ENCODE measurements at places on chromosomes 16 and 17.

GRCh38 chr16:10971560-10971961 is 27.2 kb downstream of the CLEC16A start:
- peak; percentile 81 for DNase-seq

DNA sequence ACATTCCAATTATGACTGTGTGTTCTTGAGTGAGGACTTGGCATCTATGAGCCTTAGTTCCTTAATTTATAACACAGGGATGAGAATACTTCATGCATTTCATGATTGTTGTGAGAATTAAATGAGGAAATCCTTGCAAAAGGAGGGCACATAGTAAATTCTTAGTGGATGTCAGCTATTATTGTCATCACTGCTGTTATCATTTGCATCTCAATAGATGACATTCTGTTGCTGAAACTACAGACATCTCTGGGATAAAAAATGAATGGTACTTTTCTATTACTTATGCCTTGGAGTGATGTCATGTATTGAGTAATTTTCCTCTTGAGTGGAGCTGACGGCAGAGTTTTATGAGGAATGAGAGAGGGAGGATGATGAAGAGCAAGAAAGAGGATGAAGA is 184.4 kb upstream of the CDH11 start:
- DNase-seq: no peak

DNA sequence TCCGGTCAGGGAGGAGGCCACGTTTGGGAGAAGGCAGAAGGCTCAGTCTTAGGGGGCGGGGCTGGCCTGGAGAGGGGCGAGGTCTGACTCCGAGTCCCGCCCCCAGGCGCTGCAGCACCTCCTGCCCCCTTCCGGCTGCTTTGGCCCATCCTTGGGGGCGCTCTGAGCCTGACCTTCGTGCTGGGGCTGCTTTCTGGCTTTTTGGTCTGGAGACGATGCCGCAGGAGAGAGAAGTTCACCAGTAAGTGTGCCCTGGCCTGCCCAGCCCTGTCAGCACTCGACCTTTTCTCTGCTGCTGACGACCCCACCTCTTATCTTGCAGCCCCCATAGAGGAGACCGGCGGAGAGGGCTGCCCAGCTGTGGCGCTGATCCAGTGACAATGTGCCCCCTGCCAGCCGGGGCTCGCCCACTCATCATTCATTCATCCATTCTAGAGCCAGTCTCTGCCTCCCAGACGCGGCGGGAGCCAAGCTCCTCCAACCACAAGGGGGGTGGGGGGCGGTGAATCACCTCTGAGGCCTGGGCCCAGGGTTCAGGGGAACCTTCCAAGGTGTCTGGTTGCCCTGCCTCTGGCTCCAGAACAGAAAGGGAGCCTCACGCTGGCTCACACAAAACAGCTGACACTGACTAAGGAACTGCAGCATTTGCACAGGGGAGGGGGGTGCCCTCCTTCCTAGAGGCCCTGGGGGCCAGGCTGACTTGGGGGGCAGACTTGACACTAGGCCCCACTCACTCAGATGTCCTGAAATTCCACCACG is 1.5 kb downstream of the TNFRSF12A start:
- peak; percentile 52 for DNase-seq

DNA sequence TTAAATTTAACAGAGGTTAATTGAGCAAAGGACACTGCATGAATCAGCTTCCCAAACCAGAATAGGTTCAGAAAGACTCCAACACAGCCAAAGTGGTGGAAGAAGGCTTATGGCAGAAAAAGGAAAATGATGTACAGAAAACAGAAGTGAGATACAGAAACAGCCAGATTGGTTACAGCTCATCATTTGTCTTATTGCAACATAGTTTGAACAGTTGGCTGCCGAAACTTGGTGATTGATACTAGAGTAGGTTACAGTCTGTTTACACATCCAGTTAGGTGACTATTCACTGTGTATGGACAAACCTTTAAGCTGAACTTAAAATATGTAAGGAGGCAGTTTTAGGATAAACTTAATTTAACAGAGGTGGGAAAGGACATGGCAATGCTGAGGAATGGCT is 18.3 kb downstream of the TMEM100 start:
- DNase-seq: no peak

- no peak for DNase-seq
Measured at GRCh38 chr17:81556863-81557262, 4.7 kb upstream of the FAAP100 start.

- DNase-seq: no peak
Measured at GRCh38 chr17:31481783-31482081, 90.3 kb downstream of the RAB11FIP4 start.

DNA sequence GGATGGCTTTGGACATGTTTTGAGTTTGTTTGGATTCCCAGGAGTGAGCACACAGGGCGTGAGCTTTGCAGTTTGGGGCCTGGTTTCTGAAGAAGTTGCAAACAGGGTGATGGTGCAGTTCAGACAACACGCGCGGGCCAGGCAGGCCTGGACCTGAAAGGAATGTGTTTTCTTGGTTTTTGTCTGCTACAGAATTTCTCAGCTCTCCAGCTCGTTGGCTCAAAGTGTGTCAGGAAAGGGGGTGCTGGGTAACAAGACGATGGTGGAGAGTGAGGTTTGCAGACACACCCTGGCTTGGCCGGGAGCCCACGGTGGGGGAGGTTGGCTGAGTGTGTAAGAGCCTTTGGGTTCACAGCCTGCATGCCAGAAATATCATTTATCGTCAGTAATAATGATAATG is 82.3 kb downstream of the CMIP start:
- peak; percentile 45 for DNase-seq

DNA sequence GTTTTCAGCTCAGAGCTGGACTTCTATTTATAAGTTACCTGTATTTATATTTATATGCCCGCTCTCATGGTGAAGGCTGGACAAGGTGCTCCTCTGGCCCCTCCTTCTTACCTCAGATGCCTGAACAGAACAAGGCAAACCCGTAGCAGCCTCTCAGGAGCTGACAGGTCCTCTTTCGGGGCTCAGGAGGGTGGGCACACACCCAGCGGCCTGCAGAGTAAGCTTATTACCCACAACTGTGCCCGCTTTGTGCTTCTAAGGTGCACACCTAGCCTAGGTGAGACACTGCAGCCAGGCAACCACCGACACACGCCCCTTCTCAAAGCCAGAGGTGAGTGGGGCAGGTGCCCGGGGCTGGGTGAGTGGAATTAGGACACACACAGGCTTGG is 5.3 kb downstream of the NKIRAS2 start:
- DNase-seq: no peak

DNA sequence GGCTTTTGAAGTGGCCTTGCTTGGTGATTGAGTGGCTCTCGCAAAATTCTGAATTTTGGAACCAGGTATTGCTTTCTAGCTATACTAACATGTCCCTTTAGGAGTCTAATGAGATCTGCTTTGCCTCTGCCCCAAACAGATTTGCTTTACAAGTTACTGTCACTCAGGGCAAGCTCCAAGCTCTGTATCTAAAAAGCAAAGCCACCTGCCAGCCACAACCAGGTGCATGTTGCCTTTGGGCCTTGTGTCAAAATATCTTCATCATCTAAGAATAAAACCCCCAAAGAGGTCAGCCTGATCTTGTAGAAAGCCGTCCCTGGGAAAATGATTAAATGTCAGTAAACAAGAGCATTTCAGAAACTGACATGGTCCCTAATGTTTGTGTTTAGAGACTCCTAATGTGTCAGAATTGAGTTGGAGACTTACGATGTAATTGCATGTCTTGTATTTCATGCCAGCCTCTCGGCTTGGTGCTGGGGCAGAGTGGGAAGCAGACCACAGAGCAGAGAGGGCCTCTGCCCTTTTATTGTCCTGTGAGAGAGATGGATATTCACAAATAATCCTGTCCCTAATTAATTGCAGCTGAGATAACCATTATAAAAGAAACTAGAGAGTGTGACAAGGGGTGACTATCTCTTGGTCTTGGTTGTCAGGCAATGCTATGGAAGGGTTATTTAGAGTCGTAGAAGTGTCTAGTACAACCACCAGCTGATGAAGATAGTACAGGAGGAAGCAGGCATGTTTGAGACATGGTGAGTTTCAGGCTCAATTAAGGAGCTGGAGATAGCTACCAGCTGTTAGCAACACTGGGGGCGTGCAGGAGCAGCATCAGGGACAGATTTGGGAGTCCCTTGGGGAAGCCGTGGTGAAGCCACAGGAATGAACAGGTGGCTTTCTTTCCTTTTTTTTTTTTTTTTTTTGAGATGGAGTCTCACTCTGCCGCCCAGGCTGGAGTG is 90.7 kb downstream of the PITPNC1 start:
- DNase-seq: no peak

DNA sequence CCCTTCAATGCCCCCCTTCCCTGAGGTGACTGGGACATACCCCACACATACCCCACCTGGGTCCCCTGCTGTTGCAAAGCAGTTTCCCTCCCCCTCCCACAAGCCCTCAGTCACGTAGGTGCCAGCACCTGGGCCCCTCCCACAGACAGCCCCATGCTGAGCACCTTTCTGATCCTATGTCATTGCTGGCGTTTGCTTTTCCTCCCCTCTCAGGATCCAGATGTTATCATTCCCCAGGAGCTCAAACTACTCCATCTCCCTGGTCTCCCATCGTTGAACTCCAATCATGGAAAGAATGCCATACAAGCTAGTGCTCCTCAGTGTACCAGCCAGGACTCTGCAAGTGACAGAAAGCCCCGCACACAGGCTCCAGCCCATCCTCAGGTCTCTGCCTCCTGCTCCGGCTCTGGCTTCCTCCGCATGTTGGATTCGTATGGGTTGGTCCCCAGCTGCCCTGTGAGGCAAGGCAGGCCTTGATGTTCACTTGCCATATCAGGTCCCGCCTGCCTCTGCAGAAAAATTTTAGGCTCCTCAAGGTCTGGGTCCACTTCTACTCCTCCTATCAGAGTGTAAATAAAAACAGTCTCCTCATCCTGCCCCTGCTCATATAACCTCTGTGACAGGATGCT is 31.4 kb upstream of the MED9 start:
- DNase-seq: no peak

DNA sequence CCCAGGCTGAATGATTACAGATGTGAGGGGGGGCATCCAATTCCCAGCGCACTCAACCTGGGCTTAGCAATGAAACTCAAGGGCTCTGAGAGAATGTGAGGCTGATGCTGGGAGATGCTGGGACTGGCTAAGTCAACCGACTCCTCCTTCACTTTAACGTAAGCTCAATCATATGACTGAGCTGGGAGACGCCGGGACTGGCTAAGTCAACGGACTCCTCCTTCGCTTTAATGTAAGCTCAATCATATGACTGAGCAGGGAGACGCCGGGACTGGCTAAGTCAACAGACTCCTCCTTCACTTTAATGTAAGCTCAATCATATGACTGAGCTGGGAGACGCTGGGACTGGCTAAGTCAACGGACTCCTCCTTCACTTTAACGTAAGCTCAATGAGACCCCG is 179.4 kb downstream of the VPS53 start:
- DNase-seq: no peak

GRCh38 chr16:28990375-28991040 is 5.7 kb downstream of the LAT start:
- DNase-seq: no peak

DNA sequence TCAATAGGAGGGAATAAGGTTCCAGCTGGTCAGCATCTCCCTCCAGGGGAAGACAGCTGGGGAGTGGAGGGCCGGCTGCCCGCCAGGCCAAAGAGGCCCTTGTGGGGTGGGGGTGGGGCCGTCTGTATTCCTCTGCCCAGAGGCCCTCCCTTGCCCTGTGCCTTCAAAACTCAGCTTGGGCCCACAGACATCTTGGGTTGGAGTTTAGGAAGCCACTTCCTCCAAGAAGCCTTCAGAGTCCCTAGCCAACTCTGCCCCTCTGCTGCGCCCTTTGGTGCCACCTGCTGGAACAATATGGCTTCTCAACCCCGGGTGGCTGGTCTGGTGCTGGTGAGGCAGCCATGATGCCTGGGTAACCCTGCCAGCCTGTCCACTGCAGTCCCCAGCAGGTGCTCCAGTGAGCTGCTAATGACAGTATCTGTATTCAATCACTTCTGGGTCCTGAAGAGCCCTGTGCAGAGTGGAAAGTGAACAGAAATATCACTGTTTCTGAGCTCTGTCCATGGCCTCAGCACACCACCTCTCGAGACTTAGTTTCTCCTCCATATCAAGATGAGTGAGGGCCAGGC is 16.7 kb downstream of the HSD11B2 start:
- no peak for DNase-seq

DNA sequence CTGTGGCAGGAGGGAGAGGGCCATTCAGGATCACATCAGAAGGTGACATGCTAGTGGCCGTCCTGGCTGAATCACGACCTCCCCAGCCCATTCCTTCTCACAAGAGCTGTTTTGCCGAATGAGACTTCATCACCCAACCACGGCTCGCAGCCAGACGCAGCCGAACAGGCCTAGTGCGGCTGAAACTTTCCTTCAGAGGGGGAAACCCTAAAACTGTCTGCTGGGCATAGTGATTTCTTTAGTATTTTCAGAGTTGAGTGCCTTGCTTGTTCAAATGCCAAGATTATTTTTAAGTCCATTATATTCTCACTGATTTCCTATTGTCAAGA is 343.7 kb downstream of the CPPED1 start:
- no peak for DNase-seq

DNA sequence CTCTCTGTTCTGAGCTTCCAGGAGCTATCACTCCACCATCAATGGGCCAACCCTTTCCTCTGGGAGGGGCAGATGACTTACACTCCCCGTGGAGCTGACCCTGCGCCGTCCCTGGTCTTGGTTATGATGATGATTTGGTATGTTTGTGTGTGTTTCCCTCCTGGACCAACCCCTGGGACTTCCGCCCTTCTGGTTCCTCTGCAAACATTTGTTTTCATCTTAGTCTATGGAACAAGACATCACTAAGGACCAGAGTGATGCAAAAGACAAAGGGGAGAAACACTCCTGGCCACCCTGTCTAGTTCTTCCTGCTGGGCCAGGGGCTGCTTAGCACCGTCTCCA is 13.7 kb downstream of the CBX4 start:
- DNase-seq: no peak

GRCh38 chr16:84718-85406 is 6.8 kb downstream of the MPG start:
- no peak for DNase-seq

GRCh38 chr17:62821189-62822079 is 13.3 kb upstream of the MARCHF10 start:
- DNase-seq: no peak

- no peak for DNase-seq
Measured at GRCh38 chr17:77693776-77694175, 264.7 kb upstream of the TNRC6C start.

DNA sequence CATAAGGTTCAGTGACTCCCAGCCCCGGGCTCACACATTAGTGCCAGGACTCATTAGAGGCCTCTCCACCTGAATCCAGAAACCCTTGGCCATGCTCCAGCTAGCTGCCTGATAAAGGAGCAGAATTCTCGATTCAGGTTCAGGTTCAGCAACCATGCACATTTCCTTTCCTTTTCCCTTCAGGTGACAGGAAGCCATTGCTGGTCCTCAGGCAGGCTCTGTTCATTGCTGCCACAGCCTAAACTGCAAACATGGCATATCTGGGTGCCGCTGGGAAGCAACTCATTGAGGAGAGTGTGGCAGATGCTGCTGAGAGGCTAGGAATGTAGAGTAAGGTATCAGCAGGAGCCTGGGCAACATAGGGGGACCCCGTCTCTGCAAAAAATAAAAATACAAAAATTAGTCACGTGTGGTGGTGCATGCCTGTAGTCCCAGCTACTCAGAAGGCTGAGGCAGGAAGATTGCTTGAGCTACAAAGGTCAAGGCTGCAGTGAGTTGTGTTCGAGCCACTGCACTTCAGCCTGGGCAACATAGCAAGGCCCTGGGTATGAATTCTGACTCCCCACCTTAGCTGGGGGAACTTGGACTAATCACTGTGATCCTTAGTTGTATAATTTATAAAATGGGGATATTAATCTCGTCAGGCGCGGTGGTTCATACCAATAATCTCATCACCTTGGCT is 28.7 kb downstream of the ARL4D start:
- DNase-seq: no peak

Measured in skin of body (tissue), 3 donors.